ENCODE measurements at places on chromosomes 12 and 14.

GRCh38 chr12:54662026-54662425 lies 13.9 kb upstream of the DCD start:
- DNase-seq: no peak

DNA sequence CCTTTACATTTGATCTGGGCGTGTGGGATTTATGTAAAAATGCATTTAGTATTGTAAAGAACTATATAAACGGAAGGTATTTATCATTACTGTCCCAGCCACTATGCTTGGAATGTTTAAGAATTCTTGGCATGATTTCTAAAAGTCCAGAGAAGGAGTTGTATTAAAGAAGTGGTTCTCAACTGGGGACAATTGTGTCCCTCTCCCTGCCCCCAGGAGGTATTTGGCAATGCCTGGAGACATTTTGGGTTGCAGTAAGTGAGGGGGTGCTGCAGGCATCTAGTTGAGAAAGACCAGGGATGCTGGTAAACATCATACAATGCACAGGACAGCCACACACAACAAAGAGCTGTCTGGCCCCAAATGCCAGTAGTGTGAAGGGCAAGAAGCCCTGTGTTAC lies 7.2 kb downstream of the SLC38A1 start:
- no peak for DNase-seq

DNA sequence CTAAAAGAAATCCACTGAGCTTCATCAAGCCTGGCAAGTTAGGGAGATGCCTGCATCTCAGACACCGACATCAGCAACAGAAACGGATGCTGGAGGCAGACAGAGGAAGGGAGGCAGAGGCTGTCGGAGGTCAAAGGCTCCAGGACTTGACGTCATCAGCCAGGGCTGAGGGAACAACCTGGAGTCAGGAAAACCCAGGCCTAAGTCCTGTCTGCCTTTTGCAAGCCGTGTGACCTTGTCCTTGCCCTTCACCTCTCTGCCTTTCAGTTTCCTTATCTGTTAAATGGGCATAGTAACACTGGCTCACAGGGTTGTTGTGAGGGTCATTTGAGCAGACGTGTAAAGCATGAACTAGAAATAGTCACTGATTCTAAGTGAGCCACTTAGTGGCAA lies 194.2 kb downstream of the BCL11B start:
- DNase-seq: no peak

GRCh38 chr14:84085493-84085892 lies 1444.5 kb upstream of the FLRT2 start:
- DNase-seq: no peak

- DNase-seq: peak; percentile 15
These were observed at the start of gene C12orf42 for GRCh38 chr12:103495469-103496456. Gene C12orf42, minus strand, starts transcription at chr12:103495968. Its CDS starts 17,542 bp downstream, at chr12:103478426.

- DNase-seq: no peak
These were observed 139.4 kb upstream of the CDKN3 start for GRCh38 chr14:54257424-54257823.

- DNase-seq: peak; percentile 67
These were observed 135.9 kb downstream of the KTN1 start for GRCh38 chr14:55715889-55716288.

- DNase-seq: peak; percentile 96
These were observed 1599.6 kb upstream of the TMEM132C start for GRCh38 chr12:126667339-126667738.

DNA sequence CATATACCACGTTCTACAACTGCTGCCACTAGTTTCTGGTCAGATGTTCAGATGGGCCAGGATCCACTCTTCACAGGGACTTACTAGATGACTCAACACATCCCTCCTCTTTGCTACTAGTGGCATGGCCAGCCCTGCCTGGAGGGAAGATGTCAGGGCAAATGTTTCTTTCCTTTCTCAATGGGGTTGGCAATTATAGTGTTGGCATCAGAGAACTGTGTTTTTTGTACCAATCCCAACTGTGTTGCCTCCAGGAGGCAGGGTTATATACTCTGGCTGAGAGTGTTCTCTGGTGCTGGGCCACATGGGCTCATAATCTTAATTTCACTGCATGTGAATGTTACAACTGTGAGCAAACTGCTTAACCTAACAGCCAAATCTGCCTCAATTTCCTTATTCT lies 69.9 kb upstream of the AVPR1A start:
- no peak for DNase-seq

DNA sequence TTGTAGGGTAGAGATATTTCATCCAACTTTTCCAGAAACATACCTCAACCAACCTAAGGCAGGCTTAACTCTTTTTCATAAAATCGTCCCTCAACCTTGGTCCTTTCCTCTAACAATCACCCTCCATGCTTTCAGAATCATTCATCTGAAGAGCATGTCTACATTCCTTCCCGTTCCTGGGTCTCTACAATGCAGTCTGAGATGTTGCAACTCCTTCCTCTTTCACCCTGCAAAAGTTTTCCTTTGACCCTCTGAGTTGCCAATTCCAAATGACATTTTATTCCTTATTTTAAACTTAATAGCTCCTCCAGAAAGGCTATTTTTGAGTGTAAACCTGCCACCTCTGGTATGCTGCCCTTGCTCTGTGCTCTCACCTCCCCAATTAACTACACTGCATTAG lies 16.7 kb downstream of the SLC7A7 start:
- DNase-seq: no peak

- peak; percentile 78 for DNase-seq
These were observed 3.4 kb downstream of the SSPN start for GRCh38 chr12:26198742-26199141.

- no peak for DNase-seq
These were observed 35.1 kb downstream of the SNAPC1 start for GRCh38 chr14:61797309-61797708.

GRCh38 chr12:70774055-70774454 lies 136.8 kb upstream of the PTPRB start:
- peak; percentile 46 for DNase-seq

- DNase-seq: no peak
These were observed 128.2 kb downstream of the VRK1 start for GRCh38 chr14:96925422-96925821.

- peak; percentile 52 for DNase-seq
These were observed 377.3 kb downstream of the EMP1 start for GRCh38 chr12:13573698-13574321.

DNA sequence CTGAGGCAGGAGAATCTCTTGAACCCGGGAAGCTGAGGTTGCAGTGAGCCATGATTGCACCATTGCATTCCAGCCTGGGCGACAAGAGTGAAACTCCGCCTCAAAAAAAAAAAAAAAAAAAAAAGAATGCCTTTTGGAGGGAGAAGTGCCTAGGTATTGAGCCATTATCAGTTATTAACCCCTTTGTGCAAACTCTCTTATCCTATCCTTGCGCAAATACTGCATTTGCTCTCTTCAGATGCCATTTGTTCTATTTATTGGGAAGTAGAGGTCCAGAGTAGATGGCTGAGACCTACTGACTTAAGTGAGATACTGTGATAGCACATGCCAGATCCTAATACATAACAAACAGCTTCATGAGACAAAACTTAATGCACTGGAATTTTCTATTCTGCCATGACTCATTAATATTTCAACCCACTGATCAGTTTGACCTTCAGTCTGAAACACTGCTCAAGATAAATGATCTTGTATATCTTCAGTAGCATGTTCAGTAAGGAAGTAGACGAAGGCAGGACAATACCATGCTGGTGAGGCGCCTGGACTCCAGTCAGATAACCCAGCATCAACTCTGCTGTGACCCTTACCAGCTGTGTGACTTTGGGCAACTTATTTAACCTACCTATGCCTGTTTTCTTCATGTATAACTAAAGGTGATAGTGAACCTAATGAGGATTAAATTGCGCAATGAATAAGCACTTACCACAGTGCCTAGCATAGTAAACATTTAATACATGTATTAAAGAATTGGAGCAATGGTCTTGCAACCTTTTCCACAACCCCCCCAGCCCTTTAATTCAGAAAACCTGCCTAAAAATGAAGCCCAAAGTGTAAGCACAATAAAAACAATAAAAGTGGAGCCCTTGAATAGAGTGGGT lies 5.7 kb upstream of the DNAAF2 start:
- no peak for DNase-seq

DNA sequence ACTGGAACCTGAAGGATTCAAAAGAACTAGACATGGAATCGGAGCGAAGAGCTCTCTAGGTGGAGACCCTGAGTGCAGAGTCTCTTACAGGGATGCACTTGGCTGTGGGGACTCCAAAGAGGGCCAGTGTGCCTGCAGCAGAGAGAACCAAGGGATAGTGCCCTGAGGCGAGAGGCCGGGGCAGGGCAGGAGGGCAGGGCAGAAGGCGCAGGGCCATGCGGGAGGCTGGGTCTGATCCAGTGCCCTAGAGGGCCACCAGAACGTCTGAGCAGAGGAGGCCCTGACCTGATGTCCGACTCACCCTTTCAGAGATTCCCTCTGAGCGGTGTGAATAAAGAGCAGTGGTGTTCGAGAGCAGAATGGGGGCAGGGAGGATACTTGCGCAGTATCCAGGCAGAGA lies 205.4 kb upstream of the FKBP4 start:
- DNase-seq: no peak

DNA sequence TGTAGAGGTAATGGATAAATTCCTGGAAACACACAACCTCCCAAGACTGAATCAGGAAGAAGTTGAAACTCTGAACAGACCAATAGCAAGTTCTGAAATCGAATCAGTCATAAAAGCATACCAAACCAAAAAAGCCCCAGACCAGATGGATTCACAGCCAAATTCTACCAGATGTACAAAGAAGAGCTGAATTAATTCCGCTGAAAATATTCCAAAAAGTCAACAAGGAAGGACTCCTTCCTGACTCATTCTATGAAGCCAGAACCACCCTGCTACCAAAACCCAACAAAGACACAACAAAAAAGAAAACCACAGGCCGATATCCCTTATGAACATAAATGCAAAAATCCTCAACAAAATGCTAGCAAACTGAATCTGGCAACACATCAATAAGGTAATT lies 81.5 kb downstream of the SLC38A4 start:
- DNase-seq: no peak

DNA sequence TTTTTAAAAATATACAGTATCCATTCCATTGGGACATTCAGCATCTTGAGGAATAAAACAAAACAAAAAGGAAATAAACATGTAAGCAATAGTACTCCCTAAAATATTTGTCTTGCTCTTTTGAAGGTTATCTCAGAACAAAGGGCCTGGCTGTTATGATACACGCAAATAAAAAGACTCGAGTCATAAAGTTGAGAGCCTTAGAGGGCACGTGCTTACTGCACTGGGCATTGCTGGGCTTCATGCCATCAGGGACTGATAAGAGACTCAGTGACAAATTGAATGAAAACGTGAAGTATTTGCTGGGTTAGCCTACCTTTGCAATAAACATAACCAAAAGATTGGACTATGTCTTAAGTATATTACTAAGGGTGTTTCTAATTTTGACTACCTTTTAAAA lies 118.9 kb downstream of the SLC35F4 start:
- DNase-seq: peak; percentile 57

GRCh38 chr12:12425001-12425400 lies 68.1 kb downstream of the BORCS5 start:
- DNase-seq: no peak
